ENCODE measurements at places on chromosomes 6 and 20.

GRCh38 chr20:57947421-57948179 lies 237.8 kb upstream of the PMEPA1 start:
- DNase-seq = no peak

DNA sequence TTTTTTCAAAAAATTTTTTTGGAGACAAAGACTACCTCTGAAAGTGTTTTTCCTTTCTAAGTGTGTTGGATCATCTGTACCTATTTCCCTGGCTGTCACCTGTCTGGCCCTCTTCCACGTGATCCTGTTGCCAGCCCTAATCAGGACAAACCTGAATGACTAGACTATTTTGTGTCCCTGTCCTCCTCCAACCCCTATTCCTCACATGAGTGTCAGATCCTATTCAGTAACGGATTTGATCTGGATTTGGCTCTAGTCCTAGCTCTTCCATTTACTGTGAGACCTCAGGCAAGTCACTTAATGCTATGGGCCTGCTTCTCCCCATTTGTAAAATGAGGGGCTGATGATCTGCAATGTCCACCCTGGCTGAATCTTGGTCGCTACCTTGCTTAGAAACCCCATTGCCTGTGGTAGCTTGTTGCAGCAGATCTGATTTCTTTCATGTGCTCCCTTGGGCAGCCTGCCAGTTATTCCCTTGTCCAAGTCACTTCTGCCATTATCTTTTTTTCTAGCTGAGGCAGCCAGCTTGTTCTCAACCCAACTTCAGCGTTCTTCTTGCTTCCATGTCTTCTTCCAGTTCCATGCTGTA lies 4.8 kb downstream of the PHF20 start:
- no peak for DNase-seq

DNA sequence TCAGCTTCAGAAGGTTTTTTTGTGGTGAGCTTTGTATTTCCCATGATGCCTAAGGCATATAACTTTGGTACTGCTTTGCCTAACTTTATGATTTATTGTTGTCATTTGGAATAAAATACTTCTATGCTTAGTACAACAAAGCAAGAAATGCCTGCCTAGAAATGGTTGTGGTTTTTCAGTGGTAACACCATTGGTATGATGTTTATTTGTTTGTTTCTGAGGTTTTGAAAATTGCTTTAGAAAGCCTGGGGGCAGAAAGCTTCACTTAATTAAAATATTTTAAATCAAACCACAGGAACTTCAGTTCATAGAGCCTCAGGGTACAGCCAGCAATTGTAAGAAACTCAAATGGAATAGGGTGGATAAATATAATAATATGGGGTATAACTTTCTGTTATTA lies 351.2 kb upstream of the MAP3K7 start:
- DNase-seq = no peak

GRCh38 chr20:38181207-38181801 lies 16.2 kb upstream of the TGM2 start:
- no peak for DNase-seq

DNA sequence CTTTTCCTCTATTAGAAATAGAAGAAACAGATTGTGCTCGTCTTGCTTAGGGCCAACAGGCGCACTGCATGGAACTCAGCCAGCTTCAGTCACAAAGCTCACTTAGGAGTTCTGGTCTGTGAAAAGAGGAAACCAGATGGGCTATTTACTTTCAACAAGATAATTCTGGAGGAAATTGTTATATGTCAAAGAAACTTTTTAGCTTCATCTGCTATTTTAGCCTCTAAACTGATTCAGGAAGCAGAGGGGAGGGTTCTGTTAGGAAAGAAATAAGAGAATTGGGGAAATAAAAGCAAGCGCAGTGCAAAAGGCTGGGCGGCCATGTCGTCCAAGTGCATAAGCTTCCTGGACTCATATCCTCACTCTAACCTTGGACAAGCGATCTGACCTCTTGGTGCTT lies 21.3 kb downstream of the PRKN start:
- DNase-seq = no peak

- no peak for DNase-seq
Observed at GRCh38 chr6:139588076-139588639, 213.7 kb upstream of the CITED2 start.

DNA sequence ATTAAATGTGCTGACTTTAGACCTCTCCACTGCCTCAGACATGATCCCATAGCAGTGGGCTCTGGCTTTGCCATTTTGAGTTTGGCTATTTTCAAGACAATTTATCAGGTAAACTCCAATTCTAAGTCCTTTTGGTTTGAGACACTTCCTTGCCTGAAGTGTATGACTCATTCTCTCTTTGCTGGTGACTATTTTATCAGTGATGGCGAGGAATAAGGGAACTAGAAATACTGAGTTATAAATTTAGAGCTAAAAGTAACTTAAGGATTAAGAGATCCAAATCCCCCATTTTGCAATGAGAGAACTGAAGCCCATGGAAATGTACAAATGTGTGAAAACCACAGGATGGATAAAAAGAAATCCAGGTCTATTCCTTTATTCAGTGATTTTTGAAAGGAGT lies 30.9 kb upstream of the CD83 start:
- no peak for DNase-seq

DNA sequence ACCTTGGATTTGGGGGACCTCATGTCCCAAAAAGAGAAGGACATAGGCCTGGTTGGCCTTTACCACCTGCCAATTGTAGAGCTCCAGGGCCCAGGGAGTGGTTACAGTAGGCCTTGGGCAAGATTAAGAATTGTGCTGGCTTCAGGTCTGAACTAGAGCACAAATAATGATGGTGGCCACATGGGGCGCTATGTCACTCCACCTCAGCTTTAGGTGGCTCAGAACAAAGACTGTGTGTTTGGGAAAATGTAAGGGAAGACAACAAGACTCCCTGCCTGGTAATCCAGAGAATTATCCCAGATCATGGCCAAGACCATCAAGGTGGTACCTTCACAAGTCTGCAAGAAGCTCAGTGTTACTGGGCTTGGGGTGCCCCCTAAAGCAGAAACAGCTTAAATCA lies 224.9 kb upstream of the OPRM1 start:
- DNase-seq = no peak

DNA sequence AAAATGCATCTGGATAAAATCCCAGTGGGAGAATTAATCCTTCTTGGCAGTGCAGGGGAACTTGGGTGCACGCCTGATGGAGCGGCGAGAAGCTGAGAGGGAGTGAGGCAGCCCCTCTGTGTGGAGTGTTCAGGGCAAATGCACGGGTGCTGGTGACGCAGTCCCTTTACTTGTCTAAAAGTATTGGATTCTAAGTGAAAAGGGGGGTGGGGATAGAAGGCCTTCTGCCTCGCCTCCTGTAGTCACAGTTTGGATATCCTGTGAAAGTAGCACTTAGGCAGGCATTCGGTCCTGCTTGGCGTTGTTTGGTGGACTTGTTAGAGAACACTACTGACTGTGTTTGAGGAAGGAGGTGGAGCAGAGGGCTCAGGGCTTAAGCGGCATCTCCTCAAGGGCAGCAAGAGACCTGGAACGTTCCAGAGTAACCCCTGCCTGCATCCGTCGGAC lies 39.3 kb downstream of the PHACTR3 start:
- no peak for DNase-seq

DNA sequence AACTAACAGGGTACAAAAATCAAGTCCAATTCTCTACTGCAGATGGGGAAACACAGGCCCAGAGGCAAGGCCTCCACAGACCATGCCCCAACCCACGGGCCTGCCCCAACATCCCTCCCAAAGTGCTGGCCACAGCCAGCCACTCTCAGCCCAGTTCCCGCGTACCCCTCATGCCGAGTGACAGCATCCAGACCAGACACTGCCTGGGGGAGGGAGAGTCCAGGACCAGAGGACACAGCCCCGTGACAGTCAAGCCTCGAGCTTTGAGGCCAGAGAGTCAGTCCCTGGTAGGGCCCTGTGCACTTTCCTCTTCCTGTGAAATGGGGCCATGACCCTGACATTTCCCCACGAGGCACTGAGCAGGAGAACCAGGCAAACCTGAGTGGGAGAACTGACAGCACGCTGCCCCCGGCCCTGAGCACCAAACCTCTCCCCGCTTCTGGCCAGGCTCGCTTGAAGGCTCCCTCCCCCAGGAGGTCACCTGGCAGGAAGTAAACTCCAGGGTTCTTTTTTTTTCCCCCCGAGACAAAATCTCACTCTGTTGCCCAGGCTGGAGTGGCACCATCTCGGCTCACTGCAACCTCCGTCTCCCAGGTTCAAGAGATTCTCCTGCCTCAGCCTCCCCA lies 4.9 kb downstream of the MYL9 start:
- DNase-seq = no peak

DNA sequence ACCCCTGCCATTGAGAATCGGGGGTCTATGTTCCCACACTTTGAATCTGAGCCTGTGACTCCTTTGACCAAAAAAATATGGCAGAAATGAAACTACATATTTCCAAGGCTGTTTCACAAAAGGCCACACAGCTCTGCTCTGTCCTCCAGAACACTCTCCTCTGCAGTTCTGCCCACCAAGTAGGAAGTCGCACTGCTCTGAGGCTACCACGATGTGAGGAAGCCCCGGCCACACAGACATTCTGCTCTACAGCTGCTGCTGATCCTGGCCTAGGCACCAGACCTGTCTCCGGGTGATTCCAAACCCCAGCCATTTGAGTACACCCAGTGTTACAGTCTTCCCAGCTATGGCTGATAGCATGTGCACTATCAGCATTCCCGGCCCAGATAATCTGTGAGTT lies 85.1 kb downstream of the LYRM4 start:
- DNase-seq = no peak

DNA sequence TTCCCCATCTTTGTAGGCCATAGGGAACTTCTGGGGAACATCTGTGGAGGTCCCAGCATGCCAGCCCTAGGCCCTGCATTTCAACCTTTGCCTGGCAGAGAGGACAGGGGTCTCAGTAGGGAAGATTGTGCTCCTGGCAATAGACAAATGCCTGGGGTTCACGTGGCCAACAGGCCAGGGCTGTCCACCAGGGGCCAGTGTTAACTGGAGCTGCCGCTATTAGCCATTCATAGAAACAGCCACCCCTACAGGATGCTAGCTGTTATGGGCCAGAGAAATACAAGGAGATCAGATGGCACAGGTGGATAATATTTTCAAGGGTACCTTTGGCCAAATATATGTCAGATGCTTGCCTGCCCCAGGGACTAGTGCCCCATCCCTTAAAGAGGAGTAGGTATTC lies 932.9 kb downstream of the QKI start:
- no peak for DNase-seq

GRCh38 chr20:47343007-47343472 lies 13.5 kb downstream of the ZMYND8 start:
- no peak for DNase-seq

GRCh38 chr6:17473554-17473953 lies 80.2 kb downstream of the CAP2 start:
- no peak for DNase-seq

DNA sequence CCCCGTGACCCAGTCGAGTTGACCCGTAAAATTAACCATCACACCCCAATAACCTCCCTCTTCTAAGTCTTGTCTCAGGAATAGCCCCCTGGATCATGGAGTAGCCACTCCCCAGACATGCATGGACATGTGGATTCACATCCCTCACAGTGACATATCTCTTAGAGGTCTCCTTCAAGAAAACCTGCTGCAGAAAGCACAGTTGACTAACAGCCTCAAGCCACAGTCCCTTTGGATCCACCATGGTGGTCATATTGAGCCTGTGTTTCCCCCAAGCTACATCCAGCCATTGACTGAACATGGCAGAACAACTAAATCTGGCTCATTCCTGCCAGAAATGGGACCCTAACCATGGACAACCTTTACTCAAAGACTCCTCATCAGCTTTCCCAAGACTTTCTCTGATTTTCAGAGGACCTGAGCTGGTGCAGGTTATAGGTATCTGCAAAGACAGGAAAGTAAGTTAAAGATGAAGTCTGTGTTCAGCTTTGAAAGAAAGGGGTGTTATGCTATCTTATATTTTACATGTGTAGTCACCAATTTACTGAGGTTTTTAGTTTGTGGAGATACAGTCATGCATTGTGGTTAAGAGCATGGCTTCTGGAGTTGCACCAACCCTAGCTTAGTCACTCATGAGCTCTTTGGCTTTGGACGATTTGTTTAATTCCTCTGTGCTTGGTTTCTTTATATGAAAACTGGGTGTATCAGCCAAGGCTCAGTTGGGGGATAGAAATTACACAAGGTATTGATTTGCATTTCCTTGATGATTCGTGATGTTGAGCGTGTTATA lies 219.1 kb downstream of the MYLK4 start:
- no peak for DNase-seq

- DNase-seq = no peak
Observed at GRCh38 chr6:86871681-86872080, 65.6 kb upstream of the HTR1E start.

DNA sequence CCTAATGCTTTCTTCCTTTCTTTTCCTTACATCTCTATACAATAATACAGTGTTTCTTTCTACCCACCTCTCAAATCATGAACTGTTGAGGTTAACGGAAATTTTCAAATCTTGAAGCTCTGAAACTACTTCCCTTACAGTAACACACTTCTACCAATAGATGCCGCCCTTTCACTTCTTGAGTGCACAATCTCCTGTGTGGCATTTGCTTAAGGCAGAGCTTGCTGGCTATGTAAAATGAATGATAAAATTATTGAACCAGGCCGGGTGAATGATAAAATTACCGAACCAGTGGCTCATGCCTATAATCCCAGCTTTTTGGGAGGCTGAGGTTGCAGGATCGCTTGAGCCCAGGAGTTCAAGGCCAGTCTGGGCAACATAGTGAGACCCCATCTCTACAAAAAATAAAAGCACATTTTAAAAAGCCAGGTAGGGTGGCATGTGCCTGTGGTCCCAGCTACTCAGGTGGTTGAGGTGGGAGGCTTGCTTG lies 56.8 kb downstream of the KCNS1 start:
- DNase-seq = peak; percentile 19

- no peak for DNase-seq
Observed at GRCh38 chr6:155530219-155530834, 74.7 kb upstream of the NOX3 start.

GRCh38 chr6:153069897-153070296 lies 61.2 kb downstream of the RGS17 start:
- DNase-seq = no peak

GRCh38 chr6:40287296-40287850 lies 299.8 kb downstream of the LRFN2 start:
- no peak for DNase-seq

- DNase-seq = no peak
Observed at GRCh38 chr20:62875419-62876361, 14.1 kb upstream of the TCFL5 start.

- DNase-seq = no peak
Observed at GRCh38 chr6:12324748-12325147, 34.6 kb downstream of the EDN1 start.

DNA sequence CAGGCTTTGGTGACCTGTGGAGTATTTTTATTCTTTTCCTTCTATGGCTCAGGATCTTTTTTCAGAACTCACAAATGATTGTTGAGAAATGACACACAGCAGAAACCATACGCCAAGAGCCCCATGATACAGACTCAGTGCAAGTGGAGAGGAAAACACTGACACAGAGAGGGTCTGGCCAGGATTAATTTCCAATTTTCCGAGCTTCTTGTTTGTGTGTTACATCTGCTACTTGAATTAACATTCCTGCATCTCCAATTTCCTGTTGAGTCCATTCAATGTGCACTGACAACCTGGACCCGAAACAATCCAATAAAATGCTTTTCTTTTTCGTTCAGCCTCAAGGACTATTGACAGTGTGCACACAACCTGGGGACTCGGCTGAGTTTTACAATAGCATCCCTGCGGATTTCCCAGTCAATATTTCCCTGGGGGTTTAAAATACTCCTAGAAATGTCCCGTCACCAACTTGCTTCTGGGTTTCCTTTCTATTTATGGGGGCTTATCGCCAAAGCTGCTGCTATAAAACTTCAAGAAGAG lies 4.9 kb upstream of the MLN start:
- DNase-seq = no peak
